Ecto neural progenitor cell (in vitro differentiated cells): ENCODE measurements at places on chromosomes 3 and 15.

DNA sequence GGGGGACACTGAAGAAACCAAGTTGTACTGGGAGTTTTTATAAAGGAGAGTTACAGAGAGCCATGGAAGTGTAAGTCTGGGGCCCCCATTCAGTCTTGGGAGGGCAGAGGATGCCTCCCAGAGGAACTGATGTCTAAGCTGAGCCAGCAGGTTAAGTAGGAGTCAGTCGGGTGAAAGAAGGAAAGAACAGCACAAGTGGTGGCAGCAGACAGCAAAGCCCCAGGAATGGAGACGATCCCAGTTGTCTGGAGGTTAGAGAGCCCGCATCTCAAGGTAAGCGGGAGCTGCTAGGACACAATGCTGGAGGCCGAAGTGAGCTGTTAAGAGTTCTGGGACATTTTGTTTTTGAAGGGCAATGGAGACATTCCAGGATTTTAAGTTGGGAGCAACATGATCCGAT is 88.8 kb downstream of the TAMM41 start:
- no peak for DNase-seq

GRCh38 chr3:52036222-52036694 is 20.1 kb downstream of the DUSP7 start:
- DNase-seq: no peak

DNA sequence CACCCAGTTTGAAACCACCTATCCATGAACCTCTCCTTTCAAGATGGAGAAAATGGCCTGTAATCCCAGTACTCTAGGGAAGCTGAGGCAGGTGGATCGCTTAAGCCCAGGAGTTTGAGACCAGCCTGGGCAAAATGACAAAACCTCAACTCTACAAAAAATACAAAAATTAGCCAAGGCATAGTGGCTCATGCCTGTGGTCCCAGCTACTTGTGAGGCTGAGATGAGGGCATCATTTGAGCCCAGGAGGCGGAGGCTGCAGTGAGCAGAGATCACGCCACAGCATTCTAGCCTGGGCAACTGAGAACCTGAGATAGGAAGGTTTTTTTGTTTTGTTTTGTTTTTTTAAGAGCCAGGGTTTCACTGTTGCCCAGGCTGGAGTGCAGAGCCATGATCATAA is 5.4 kb downstream of the TKT start:
- DNase-seq: no peak

DNA sequence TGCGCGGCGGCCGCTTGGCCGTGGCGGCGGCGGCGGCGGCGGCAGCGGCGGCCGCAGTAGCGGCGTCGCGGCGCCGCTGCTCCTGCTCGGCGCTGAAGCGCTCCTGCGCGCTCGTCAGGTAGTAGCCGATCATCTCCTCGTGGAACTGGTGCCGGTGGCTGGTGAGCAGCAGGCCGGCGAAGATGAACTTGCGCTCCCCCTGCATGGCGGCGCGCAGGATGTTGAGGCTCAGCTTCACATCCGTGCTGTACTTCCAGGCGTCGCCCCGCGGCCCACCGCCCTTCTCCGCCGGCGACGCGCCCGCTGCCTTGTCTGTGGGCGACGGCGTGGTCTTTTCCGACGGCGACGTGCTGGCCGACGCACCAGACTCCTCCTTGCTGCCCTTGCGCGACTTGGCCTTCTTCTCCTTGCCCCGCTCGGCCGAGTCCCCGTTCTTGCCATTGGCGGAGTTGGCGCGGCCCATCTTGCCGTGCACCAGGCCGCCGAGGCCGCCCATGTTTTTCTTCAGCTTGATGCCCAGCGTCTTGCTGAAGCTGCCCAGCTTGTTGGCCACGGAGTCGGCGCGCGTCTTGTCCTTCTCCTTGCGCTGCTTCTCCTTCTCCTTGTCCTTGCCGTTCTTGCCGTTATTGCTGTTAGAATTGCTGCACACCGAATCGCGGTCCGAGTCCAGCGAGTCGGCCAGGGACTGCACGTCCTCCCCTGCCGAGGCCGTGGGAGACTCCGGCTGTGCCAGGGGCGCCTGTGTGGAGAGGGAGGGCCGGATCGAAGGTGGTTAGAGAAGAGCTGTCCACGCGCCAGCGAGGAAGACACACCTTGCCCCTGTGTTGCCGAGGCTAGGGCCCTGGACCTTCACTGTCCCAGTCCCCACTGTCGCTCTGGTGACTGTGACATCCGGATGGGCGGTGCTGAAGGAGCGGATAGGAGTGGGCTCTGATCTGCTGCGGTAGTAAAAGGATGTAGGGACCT is 157.6 kb downstream of the KLF13 start:
- DNase-seq: peak; percentile 26

GRCh38 chr15:66834881-66835878 is 133.1 kb downstream of the SMAD6 start:
- DNase-seq: peak; percentile 80

- no peak for DNase-seq
These were observed 420.6 kb downstream of the SHQ1 start for GRCh38 chr3:72427624-72428023.
